Common myeloid progenitor, CD34-positive (primary cell): ENCODE measurements at places on chromosomes 12 and 14.

GRCh38 chr14:55382483-55382882 lies 29.1 kb downstream of the ATG14 start:
- DNase-seq: no peak

DNA sequence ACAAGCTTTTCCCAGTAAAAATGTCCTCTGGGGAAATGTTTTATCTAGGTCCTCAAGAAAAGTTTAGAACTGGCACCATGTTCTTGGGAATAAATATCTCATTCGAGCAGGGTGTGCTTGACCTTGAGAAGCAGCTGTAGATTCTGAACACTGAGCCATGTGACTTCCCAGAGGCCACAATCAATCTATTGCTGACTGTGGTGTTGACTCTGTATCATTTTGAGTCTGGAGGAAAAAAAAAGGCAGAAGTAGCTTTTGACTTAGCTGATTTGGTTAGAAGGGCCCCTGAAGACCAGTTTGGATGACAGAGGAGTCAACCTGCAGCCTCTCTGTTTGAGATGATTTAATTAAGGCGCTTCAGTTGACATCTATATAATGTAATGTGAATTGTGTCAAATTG lies 592.4 kb upstream of the SEL1L start:
- no peak for DNase-seq

DNA sequence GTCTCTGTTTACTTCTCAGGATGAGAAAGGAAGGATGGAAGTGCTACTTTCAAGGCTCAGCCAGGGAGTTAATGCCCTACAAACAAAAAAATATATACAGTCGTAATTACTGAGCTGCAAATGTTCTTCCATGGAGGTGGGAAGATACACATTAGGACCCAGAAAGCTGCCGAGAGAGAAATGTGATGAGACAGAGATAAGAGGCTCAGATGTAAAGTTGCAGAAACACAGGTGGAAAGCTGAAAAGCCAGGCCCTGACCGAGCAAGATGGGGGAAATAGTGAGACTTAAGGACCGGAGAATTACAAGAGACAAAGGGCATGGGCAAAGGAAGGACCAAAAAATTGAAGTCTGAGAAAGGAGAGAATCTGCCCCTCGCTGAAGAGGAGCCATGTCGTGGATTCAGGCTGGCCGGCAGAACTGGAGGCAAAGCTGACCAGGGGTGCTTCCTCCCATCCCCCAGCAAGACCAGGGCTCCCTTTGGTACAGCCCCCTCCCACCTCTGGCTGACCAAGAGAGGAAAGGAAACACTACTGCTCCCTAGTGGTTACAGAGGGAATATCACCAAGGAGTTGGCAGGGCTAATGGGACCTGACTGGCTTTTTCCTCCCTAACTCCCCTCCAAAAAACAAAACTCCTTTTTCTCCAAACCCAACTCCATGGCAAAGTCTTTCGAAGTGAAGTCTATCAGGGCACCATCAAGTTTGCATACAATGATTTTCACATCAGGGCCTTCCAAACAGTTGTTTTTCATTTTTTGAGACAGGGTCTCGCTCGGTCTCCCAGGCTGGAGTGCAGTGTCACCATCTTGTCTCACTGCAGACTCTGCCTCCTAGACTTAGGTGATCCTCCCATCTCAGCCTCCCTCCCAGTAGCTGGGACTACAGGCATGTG lies 12.1 kb downstream of the ZFHX2 start:
- DNase-seq: peak; percentile 51

DNA sequence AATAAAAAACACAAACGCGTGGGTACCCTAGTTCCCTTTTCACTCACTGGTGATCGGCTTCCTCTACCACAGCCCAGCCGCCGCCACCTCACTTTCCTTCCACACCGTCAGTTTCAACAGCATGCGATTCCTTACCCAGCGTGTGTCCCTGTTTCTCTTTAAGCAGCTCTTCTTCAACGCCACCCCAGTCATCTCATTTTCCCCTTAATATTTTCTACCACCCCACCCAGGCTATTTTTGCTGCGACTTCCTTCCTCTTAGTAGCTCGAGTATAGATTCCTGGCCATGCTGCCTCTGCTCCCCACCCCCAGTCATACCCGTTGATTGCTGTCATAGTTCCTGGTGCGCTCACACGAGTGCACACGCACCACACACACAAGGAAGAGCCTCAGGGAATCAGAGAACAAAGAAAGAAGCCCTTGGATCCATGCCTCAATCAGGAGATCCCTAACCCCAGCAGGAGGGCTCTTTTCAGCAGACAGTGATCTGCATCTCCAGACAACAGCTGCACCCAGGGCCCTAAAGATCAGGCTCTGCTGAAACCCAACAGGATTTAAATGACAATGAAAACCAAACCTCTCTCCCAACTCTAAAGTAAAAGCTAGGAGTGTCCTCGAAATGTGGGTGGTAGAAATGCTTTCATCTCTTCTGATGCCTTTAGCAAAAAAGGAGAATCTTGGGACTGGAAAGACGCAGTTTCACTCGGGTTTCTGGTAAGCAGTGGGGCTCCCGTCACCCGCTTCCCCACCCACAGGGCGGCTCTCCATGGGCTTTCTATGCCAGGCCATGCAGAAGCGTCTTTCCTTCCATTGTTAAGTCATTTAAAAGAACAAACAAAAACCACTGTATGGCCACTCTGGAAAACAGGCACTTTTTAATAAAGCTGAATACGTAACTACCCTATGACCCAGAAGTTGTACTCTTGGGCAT lies 23.8 kb downstream of the VPS37B start:
- peak; percentile 88 for DNase-seq

DNA sequence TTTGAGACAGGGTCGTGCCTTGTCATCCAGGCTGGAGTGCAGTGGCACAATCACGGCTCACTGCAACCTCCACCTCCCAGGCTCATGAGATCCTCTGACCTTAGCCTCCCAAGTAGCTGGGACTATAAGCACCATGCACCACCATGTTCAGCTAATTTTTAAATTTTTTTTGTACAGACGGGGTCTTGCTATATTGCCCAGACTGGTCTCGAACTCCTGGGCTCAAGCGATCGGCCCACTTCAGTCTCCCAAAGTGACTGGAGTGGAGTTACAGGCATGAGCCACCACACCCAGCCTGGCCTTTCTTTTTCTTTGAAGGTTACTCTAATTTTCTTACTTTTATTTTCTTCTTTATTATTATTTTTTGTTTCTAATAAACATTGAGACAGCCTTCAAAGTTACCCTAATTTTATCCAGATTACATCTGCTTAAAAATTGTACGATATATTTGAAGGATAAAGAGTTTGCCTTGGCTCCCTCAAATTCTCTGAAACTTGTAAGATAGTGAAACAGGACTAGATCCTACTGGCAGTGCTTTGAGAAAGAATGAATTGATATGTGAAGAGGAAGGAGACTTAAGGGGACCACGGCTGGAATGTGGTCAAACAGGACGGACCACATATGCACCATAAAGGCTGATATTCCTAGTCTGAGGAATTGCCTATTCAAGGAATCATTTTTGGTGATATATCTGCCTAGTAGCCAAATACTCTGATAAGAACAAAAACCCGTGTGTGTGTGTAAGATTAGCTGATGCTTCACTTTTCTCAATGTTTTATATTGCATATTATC lies 14.1 kb upstream of the SINHCAF start:
- DNase-seq: no peak

DNA sequence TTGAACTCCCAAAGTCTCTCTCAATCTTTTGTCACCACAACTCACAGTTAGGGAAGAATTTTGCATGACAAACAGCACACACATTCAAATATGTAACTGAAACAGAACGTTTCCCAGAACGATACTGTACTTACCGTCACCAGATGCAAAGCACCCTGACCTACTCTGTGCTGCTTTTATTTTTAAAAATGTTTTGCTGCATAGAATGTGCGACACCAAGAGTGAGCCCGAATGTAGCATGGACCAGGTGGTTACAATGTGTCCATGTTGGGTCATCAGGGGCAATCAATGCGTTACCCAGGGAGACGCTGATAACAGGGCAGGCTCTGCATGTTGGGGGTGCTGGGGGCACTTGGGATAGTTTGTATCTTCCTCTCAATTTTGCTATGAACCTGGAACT lies 14.6 kb upstream of the EIF5 start:
- no peak for DNase-seq

- DNase-seq: no peak
Observed at GRCh38 chr12:67989184-67989920, at the start of gene IFNG-AS1. Gene IFNG-AS1 (plus strand): TSS chr12:67989447.
